Endothelial cell of umbilical vein (primary cell): ENCODE measurements at places on chromosomes 3 and 15. TPM values are rescaled to one million over a fixed set of nuclear protein-coding genes. Genes with fewer than 3 reads are reported as not detected.

DNA sequence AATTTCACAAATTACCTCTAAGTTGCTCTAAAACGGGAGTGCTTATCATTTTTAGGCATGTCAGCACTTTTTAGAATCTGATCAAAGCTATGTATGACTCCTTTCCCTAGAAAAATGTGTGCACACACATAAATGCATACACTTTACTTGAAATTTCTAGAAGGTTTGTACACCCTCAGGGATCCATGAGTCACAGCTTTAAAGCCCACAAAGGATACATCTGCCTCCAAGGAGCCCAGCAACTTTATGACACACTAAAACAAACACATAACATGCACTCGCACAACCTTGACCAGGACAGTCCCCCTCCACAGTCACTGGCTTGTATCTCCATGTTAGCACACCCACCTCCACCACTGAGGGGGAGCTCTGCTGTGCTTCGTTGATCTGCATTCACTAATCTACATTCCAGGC lies 722.0 kb upstream of the CFAP20DC start:
- DNase-seq = no peak

GRCh38 chr3:106326941-106327695 lies 458.3 kb upstream of the CBLB start:
- peak; percentile 49 for DNase-seq

DNA sequence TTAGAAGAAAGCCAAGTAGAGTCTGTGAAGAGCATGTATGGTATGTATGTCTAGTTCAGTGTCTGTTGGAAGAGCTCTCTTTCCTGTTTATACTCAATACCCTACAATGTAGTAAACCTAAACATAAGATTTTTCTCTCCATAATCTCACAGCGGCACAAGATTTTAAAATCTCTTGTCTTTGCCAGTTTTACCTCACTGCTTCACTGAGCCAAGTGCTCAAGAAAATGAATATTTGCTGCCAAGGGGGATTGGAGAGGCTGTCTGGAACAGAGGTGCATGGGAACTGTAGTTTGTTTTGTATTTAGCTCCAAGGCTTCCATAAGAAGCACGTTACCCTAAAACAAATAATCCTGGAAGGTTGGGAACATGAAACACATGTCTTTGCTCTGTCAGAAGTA lies 49.5 kb upstream of the FHIT start:
- DNase-seq = no peak

DNA sequence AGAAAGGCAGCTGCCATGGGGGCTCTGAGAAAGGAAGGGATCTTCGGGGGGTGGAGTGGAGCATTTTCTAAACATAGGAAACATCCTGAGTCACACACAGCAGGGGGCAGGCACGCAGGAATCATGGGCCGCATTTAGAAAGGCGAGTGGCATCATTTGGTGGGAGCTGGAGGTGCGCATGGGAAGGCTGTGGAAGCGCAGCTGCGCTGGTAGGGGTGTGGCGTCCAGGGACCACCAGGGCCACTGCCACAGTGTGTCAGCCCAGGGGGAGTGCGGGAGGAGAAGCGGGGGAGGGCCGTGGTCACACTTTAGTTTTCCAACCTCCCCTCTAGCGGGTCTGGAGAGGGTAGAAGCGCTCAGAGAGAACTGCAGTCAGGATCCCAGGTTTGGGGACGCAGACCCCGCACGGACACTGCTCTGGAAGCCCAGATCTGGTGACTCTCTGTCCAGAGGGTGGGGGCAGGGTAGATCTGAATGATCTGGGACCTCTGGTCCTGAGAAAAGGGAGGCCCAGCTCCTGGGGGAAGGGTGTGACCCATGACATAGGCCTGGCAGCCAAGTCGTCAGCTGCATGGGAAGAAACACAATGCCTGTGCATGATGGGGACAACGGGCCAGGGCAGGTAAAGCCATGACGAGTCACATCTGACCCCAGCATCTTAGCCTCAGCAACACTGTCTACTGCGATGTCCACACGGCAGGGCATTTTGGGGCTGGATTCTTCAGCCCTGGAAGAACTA lies 88.0 kb upstream of the IQSEC1 start:
- no peak for DNase-seq

DNA sequence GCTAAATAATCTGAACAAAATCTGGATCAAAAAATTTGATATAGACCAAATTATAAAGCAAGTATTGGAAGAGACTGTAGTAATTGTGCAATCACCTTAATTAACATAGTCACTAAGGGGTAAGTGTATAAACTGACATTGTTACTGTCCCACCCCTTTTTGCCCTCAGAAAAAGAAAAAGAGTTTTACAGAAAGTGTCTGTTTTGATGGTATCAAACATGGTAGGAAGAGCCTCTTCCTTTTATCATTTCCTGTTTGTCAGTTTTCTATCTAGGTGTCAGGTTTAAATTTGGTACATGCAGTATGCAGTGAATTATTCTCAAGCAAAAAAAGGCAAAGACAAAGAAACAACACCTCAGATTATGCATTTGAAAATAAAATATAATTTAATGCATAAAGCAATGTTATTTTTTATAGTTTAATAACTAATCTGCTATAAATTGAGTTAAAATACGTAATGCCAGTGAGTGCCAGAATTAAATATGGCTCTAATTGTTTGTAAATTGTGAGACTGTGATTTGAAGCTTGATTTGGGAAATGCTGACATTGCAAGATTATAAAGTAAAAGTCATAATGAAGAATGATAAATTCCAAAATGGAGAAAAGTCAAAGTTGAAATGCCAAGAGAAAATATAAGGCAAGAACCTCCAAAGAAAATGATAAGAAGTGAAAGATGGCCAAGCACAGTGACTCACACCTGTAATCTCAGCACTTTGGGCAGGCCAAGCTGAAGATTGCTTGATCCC lies 30.3 kb upstream of the CMC1 start:
- no peak for DNase-seq

DNA sequence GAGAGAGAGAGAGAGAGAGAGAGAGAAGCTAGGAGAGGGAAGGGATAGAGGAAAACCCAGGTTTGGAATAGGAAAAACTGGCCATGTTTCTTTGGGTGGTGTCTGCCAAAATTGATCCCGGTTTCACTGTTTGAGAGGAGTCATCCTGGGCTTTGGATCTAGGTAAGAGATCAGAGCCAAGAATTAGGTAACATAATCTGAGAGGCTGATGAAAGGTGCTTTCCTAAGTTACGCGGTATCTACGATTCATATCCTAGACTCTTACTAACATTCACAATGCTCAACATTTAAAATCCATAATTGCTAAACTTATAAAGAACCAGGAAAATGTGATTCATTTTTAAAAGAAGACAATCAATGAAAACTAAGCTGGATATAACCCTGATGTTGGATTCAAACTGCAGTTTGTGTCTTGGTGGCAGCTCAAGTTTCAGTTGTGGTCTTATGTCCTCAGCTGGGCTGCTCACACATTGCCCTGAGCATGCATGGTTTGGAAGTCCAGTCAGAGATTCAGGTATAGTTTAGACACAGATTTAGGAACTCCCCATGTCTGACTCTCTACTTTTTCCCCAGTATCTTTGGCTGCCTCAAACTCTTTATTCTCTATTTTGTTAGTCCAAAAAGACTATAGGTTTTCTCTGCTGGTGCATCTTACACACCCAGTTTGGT lies 42.5 kb upstream of the FMN1 start:
- DNase-seq = no peak

DNA sequence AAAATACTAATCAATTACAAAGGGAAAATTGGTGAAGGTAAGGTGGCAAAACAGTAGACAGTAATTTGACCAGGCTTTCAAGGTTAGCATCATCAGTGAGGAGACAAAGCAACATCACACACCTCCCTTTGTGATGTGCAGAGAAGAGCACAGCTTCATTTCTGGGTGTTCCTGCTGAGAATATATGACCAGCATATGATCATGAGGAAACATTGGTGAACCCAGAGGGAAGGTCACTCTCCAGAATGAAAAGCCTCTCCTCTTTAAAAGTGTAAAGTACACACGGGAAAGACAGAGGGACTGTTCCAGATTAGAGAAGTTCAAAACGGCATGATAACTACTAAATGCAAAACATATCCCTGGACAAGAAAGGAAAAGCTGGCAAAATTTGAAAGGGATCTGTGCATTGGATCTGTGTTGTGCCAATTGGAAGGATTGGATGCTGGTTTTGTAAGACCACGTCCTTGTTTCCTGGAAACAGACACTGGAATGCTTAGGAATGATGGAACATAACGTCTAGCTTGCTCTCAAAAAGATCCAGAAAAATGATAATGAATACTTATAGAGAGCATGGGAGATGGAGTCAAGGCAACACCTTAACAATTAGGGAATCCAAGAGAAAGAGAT lies 80.6 kb upstream of the MITF start:
- no peak for DNase-seq

GRCh38 chr3:138775254-138775595 lies 59.5 kb downstream of the PIK3CB start:
- no peak for DNase-seq

DNA sequence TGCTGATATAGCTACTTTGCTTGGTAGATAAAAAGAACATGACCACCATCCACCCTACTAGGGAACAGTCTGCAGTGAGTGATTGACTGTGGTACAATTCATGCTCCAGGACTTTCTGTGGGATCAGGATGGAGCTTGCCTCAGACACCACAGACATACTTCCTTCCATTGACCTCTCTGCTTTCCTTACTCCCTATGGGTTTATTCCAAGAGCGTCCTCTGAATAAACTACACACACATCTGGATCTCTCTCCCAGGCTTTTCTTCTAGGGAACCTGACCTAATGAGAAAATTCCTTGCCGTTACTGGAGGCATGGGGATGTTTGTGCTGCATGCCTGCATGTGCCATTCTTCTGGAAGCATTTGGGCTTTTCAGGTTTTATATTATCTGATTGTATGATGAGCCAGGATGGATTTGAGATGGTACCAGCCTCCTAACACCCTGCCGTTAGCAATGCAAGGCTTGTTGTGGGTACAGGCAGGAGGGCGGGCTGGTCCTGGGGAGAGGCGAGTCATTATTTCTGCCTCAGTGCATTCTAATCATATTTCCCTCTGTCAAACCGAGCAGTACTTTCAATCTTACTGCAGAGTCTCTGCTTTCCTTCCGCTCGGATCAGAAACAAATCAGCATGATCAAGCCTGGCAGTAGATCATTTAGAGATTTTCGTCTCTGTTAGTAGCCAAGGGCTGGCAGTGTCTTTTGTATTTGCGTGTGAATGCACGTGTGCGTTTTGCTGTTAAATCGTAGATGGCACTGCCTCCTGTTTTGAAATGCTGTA lies 279.2 kb downstream of the PDCD6IP start:
- no peak for DNase-seq

DNA sequence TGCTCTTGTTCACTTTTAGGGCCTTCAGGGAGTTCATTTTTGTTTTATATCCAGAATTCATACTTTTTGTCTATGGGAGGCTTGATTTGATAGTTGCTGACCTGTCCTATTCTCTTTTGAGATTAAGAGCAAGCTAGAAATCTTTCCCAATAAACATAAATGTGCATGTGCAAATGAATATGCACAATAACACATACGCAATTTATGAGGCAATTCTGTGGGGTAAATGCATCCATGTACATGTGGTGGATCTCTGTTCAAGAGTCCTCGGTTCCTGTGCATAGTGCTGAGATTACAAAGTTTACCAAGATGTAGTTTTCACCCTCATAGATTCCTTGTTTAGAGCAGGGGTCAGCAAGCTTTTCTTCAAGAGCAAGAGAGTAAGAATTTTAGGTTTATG lies 640.7 kb downstream of the EDEM1 start:
- no peak for DNase-seq

GRCh38 chr3:134366221-134366927 lies 7.9 kb downstream of the AMOTL2 start:
- no peak for DNase-seq

- no peak for DNase-seq
Measured at GRCh38 chr15:57528940-57529565, 62.7 kb upstream of the MYZAP start.

- no peak for DNase-seq
Measured at GRCh38 chr3:187122261-187122660, 17.0 kb downstream of the RPL39L start.

- DNase-seq = peak; percentile 66
Measured at GRCh38 chr3:35338186-35338585, 301.1 kb upstream of the ARPP21 start.

- no peak for DNase-seq
Measured at GRCh38 chr15:72197460-72198355, at the start of gene GRAMD2A. Gene GRAMD2A, minus strand, starts transcription at chr15:72197787.

GRCh38 chr15:38144921-38145320 lies 107.7 kb upstream of the SPRED1 start:
- no peak for DNase-seq

- DNase-seq = no peak
Measured at GRCh38 chr3:129184396-129184657, 631 bp upstream of the CNBP start.

- peak; percentile 96 for DNase-seq
Measured at GRCh38 chr15:95295896-95296625, 1034.4 kb upstream of the NR2F2 start.

DNA sequence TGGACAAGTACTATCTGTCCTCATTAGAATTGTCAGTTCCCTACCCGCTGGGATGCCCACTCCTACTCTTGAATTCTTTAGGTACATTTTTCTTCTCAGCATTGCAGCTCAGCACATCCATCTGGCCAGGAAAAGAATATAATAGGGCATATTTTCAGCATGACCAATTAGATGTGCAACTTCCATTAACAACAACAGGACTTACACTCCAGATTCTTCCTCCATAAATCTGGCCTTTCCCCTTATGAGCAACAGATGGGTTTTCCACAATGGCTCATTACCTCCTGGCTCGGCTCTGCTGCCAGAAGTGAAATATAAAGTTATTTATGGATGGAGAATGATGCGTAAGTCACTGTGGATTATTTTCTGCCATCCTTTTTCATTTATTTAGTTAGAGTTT lies 443.8 kb upstream of the TGFBR2 start:
- peak; percentile 90 for DNase-seq

- peak; percentile 15 for DNase-seq
Measured at GRCh38 chr15:58222679-58223078, 84.5 kb downstream of the AQP9 start.

DNA sequence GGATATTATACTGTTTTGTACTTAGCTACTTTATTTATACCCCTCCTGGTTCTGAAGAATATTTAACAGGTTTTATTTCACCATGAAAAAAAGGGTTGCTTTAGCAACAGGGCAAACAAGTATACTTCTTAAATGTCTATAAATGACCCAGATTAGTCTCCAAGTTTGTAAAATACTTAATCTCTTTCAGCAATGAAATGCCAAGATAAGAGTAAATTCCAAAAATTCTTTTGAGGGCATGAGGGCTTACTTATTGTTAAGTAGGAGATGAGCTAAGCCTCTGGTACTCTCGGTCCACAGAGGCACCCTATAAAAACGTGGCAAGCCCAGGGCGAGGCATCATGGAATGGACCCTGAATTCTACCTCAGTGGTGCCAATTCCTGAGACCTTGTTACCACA lies 264.8 kb upstream of the NSMCE3 start:
- no peak for DNase-seq

- DNase-seq = peak; percentile 65
Measured at GRCh38 chr3:124431331-124431994, 298.8 kb upstream of the UMPS start.

Gene CHRM5
- total RNA-seq = not detected in 2 replicates

Gene STARD9
- 17.2 and 17.5 TPM in 2 replicates for total RNA-seq

Gene SLC22A14
- total RNA-seq = not detected in 2 replicates

Gene SLC2A2
- total RNA-seq = not detected in 2 replicates

Gene MESP2
- 0.42 TPM in 1 of 2 replicates, not detected in the other for total RNA-seq

Gene RARB
- total RNA-seq = 19.3 and 23.4 TPM in 2 replicates

Gene VEPH1
- total RNA-seq = 136 and 142 TPM in 2 replicates

Gene CACNA1D
- total RNA-seq = not detected in 2 replicates

Gene DMXL2
- total RNA-seq = 9.7 and 10.8 TPM in 2 replicates

Gene SPATA12
- total RNA-seq = 0.14 TPM in 1 of 2 replicates, not detected in the other

Gene ITPKA
- total RNA-seq = 0.18 and 0.66 TPM in 2 replicates

Gene CDHR4
- total RNA-seq = not detected in 2 replicates

Gene SNX33
- 10.6 and 12.6 TPM in 2 replicates for total RNA-seq

Gene ETFA
- 116 and 123 TPM in 2 replicates for total RNA-seq

Gene FBXO45
- total RNA-seq = 12.4 and 13.4 TPM in 2 replicates
